ENCODE measurements at places on chromosomes 16 and 17. TPM values are rescaled to one million over a fixed set of nuclear protein-coding genes. Genes with fewer than 3 reads are reported as not detected.

Gene RAB11FIP3
- 42.4 TPM for polyA plus RNA-seq

Gene ZNF213
- 7.5 TPM for polyA plus RNA-seq

Gene GPR142
- polyA plus RNA-seq = 2.8 TPM

Gene CCL17
- not detected for polyA plus RNA-seq

Gene TRIM37
- 7.8 TPM for polyA plus RNA-seq

Gene IGFBP4
- polyA plus RNA-seq = 72.3 TPM

Gene ACTG1
- 889 TPM for polyA plus RNA-seq

Gene TP53TG3
- not detected for polyA plus RNA-seq

Gene DBNDD1
- 6.2 TPM for polyA plus RNA-seq

Gene ATP2C2
- 2.8 TPM for polyA plus RNA-seq

Gene TTYH2
- 3.5 TPM for polyA plus RNA-seq

Gene ZNF821
- 6.1 TPM for polyA plus RNA-seq

Gene CFDP1
- polyA plus RNA-seq = 57.5 TPM

Gene EPN3
- polyA plus RNA-seq = 6.9 TPM

Gene TERB1
- not detected for polyA plus RNA-seq

Gene SLC2A4
- 1.0 TPM for polyA plus RNA-seq

Gene CFAP52
- polyA plus RNA-seq = not detected

All from pancreas (tissue), 10 donors.